Activated naive CD4-positive, alpha-beta T cell treated with Interleukin-2 at 50 U/mL for 16 hours (primary cell): ENCODE measurements at places on chromosomes 12 and 14.

DNA sequence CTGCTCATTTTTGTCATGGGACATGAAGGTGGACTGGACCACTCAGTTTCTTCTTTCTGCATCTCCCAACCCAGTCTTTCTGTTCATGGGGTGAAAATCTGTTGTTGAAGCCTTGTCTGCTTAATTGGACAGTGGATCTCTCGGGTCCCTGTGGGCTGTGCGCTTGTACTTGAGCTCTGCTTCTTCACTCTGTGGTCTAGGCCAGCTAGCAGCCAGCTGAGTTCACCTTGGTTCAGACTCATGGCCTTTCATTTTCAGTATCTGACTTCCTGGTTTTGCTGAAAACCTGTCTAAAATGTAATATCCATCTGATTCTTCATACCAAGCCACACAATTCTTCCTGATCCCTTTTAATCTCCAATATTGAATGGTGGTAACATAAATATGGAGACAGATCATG, 117.2 kb downstream of the LRRK2 start:
- no peak for DNase-seq

- no peak for DNase-seq
Observed at GRCh38 chr12:107180272-107180671, 86.9 kb upstream of the CRY1 start.

GRCh38 chr14:58669556-58670200, 31.9 kb downstream of the DACT1 start:
- no peak for DNase-seq

DNA sequence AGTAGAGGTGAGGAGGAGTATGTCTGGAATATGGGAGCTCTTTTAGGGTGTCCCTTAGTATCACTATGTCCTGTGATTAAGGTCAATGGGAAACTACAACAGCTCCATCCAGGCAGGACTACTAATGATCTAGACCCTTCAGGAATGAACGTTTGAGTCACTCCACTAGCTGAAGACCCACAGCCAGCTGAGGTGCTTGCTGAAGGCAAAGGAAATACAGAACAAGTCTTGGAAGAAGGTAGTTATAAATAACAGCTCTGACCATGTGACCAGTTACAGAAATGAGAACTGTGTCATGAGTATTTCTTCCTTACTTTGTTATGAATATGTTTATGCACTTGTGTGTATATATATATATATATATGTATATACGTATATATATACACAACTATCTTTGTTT, 40.5 kb upstream of the USP44 start:
- no peak for DNase-seq

GRCh38 chr12:26567126-26567525, 265.9 kb downstream of the ITPR2 start:
- DNase-seq: no peak

DNA sequence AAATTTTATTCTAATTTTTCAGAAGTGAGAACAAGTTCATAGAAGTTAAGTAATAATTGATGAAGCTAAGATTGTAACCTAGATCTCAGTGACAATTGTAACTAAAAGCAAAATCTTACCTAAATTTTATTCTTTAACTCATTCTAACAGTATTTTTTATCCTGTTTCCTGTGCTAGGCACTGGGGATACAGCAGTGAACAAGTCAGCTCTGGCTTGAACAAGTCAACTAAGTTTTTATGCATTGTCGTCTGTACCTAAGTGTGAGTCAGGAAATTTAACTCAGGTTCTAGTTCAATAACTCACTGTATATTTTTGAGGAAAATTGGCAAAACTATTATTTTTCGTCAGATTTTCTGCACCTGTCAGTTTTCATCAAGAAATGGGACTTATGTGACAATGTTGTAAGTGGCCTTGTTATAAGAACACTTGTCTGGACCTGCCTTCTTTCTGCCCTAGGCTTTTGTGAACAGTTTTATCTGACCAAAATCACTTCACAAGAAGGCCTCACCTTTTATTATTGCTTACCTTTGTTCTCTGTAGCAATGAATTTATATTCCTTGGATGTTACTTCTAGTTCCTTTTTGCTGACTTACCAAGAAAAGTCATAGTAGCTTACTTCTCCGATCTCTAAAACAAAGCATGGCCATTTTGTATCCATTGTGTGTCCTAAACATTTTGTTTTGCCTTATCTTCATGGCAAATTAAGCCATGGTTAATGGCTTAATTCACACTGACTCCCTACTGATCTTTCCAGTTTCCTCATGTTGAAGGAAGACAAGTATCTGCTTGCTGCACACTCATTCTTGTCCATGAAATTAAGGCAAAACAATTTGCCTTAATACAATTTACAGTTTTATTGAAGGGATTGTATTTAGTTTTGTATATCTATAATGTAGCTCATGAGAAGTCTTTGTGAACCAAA, 2.7 kb downstream of the TMTC3 start:
- no peak for DNase-seq

- no peak for DNase-seq
Observed at GRCh38 chr12:132926415-132926833, 29.7 kb downstream of the ZNF605 start.

GRCh38 chr12:57127101-57127725, 1.1 kb upstream of the LRP1 start:
- peak; percentile 46 for DNase-seq

GRCh38 chr12:79932357-79932756, 2.5 kb downstream of the PPP1R12A start:
- no peak for DNase-seq

GRCh38 chr12:6951551-6952120, 480 bp downstream of the PTPN6 start:
- peak; percentile 35 for DNase-seq

DNA sequence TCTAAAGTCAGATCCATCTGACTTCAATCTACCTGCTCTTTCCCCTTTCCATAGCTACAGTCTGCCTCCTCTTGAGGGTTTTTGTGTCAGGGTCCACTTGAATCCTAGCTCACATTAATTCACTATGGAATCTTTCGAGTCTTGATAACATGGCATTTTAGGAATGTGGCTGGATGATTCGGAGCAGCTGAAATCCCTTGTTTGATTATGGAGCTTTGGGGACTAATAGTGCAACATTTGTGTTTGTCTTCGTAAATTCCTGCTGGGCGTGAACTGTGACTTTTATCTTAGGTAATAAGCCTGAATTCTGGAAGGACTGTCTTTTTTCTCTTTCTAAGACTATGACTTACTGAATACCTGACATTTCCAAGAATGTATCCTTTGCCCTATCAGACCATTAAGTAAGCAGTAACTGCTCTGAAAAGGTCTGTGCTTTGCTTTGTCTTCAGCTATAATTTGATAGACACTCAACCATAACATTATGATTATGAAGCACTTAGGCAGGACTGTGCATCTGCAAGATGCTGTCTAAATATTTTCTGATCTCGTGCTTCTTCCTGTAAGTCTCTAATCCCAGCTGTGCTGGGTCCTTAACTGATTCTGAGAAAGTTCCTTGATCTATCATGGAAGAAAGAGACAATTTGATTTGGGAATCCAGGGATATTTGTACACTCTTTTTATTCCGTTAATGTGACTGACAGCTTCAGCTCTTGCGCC, 19.0 kb upstream of the PELI2 start:
- DNase-seq: no peak

DNA sequence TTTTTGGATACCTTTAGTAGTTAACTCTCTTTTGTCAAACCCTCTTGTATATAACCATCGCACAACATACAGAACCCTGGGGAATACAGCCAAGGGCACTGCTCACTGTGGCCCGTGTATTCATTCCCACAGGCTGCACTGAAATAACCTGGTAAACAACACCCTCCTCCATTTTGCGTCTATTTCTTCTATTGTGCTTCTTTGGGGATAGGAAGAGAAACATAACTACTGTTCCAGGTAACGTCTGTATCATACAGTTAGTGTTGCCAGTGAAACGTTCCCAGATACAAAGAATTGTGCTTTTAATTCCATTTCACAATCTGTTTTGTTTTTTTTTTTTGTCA, 9.6 kb downstream of the C12orf76 start:
- DNase-seq: no peak

DNA sequence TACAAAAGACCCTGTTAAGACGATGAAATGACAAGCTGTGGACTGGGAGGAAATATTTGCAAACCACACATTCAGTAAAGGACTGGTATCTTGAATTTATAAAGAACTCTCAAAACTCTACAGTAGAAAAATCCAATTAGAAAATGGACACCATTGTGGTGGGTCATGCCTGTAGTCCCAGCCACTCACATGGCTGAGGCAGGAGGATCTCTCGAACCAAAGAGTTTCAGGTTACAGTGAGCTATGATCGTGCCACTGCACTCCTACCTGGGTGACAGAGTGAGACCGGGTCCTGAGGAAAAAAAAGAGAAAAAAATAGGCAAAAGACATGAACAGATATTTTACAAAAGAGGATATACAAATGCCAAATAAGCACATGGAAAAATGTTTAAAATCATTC, 41.9 kb downstream of the TTC6 start:
- DNase-seq: no peak

GRCh38 chr12:116977465-116978380, 67.0 kb downstream of the FBXW8 start:
- DNase-seq: no peak

- no peak for DNase-seq
Observed at GRCh38 chr12:110858848-110859247, 12.1 kb downstream of the CCDC63 start.

DNA sequence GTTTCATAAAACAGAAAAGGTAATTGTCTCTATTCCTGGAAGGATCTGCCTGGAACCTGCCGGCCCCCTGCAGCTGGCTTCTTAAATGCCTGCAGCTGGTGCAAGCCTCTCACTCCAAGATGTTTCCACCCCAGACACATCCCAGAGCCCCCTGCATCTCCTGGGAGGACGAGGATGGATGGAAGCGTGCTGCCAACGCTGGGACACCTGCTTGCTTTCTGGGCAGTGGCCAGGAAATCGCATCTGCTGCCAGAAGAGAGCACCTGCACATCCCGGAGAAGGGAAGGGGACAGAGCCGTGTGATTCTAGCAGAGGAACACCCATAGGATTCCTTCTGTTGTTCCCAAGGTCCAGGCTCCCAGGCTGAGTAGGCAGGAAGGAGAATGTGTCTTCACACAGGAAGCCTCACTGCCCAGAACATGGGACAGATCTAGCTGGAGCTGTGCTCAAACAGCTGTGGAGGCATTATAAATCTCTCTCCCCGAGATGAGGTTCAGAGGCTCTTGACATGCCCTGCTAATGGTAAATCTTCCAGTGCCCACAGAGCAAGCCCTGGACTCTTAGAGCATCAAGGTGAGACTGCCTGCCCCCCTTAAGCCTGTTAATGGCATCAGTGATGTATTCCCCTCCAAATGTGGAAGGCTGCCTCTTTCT, 138.8 kb upstream of the MAP1LC3B2 start:
- no peak for DNase-seq

- no peak for DNase-seq
Observed at GRCh38 chr12:103656291-103656690, 69.2 kb downstream of the STAB2 start.

GRCh38 chr12:103688376-103689063, 101.4 kb downstream of the STAB2 start:
- no peak for DNase-seq

DNA sequence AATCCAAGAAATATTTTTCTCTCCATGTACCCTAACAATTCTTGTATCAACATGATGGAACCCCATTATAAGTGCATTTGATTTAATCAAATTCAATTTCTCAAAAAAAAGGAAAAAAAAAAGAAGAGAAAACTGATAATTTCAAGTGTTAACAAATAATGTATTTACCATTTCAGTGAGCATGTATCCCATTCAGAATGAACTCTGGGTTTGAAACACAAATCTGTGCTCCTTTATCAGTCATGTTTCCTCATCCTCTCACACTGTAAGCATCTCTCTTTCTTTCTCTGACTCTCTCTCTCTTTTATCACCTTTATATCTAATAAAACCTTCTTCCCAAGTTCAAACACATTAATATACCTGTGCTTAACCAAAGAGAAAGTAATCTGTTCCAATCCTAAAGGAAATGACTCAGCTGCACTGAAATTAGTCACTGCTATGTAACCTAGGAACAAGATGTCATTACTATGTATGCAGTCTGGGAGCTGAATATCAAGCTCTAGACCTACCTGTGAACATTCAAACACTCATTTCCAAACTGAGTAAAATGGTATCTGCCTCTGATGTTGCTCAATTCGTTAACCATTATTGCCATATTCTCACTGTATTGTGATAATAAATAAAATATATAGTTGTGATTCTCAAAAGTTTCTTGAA, 135.0 kb upstream of the LRIG3 start:
- no peak for DNase-seq

DNA sequence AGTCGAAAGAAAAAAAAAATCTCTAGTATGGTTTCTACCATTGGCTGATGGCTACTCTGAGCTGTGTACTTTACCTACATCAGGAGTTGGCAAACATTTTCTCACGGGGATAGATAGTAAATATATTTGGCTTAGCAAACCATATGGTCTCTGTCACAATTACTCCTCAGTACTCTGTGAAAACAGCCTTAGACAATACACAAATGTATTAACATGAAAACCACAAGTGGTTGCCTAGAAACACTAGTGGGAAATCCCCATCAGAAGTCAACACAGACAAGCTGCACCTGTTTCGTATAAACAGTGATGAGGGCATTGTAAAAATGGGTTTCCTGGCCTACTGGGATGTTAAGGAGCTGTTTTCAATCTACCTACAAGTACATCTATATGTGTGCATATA, 84.6 kb upstream of the NAV3 start:
- DNase-seq: no peak

GRCh38 chr12:52267699-52268098, 6.7 kb upstream of the KRT86 start:
- no peak for DNase-seq

DNA sequence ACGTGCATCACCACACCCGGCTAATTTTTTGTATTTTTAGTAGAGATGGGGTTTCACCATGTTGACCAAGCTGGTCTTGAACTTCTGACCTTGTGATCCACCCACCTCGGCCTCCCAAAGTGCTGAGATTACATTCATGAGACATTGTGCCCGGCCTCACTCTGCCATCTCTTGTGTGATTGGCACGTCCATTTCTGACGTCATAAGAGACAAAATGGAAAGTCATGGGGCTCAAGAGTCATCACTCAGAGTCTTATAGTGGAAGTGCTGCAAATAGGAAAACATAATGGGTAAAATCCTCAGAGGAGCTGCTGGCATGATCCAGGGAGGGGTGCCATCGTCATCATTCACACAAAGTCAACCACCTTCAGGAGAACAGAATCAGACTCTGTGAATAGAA, 54.2 kb upstream of the GPATCH2L start:
- no peak for DNase-seq

DNA sequence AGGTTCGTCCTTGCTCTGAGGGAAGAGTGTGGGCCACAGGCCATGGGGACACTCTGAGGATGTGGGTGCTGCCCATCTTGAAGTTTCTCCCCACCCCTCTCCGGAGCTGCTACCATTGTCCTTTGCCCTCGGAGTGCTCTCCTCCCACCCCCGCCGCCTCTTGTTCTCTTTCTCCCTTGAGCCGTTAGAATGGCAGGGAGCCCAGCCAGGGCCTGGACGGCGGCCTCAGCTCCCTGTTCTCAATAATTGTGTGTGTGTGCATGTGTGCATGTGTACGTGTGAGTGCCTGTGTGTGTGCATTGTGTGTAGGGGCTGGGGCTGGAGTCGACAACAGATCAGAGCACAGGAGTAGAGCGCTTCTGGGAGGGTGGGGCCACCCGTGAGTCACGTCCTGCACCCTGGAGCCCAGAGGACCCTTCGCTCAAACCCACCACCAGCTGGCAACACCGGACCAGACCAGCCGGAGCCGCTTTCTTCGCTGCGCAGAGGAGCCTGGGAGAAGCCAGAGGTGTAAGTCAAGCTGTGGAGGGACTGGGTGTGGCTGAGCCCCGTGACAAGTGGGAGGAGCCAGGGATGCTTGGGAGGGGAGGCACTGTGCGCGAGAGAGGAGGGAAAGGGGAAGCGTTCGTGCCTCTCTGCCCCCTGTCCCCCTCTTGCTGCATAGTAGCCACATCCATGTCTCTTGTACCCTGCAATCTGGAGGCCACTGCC, 25.9 kb upstream of the KCNA5 start:
- DNase-seq: no peak
